ENCODE measurements at places on chromosomes 7 and 10.

- DNase-seq: no peak
Measured at GRCh38 chr10:71747551-71748523, 25.5 kb downstream of the VSIR start.

- DNase-seq: no peak
Measured at GRCh38 chr7:111855842-111856227, 293.5 kb upstream of the IMMP2L start.

- no peak for DNase-seq
Measured at GRCh38 chr10:34229917-34230316, 585.2 kb downstream of the PARD3 start.

GRCh38 chr10:36425131-36425797, 700.1 kb upstream of the ANKRD30A start:
- DNase-seq: no peak

GRCh38 chr7:132635127-132635526, 58.9 kb upstream of the PLXNA4 start:
- DNase-seq: no peak

- no peak for DNase-seq
Measured at GRCh38 chr7:96558093-96558492, 151.6 kb downstream of the SEM1 start.

GRCh38 chr7:87146740-87147386, 5.4 kb upstream of the DMTF1 start:
- no peak for DNase-seq

- no peak for DNase-seq
Measured at GRCh38 chr10:121462955-121463354, 135.3 kb downstream of the FGFR2 start.

- DNase-seq: no peak
Measured at GRCh38 chr10:84038035-84038434, 101.3 kb upstream of the GHITM start.

GRCh38 chr7:77242068-77242467, 42.4 kb upstream of the FGL2 start:
- no peak for DNase-seq
